WTC11 (cell line): ENCODE measurements at places on chromosomes 5 and 9. TPM values are rescaled to one million over a fixed set of nuclear protein-coding genes. Genes with fewer than 3 reads are reported as not detected.

DNA sequence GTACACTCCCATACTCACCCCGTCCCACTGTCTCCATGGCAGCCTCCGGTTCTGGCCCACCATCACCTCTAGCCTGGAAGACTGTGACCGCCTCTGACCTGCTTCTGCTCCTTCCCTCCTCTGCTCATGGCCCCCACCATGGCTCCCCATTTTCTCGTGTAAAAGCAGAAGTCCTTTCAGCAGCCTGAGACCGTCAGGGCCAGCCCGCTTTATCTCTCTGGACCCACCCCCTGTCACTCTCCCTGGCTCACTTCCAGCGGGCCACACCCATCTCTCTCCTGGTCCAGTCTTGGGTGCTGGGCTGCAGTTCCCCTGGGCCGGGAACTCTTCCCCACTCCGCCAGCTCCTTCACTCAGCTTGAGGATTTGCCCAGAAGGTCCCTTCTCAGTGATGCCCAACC, 96.0 kb upstream of the RUFY1 start:
- DNase-seq, result no peak

DNA sequence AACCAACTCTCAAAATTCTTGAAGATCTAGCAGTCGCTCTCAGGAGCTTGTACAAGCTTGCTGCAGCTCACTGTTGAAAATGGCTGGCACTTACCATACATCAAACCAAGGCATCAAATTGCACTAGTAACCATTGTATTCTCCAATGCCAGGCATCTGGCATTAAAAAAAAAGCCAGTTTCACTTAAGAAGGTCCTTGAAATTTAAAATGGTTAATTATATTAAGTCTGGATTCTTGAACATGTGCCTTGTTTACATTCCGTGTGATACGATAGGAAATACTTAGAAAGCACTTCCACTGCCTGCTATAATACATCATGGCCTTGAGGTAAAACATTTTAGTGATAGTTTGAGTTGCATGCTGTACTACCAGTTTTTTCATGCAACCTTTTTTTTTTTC, 300.7 kb downstream of the KDM4C start:
- no peak for DNase-seq

DNA sequence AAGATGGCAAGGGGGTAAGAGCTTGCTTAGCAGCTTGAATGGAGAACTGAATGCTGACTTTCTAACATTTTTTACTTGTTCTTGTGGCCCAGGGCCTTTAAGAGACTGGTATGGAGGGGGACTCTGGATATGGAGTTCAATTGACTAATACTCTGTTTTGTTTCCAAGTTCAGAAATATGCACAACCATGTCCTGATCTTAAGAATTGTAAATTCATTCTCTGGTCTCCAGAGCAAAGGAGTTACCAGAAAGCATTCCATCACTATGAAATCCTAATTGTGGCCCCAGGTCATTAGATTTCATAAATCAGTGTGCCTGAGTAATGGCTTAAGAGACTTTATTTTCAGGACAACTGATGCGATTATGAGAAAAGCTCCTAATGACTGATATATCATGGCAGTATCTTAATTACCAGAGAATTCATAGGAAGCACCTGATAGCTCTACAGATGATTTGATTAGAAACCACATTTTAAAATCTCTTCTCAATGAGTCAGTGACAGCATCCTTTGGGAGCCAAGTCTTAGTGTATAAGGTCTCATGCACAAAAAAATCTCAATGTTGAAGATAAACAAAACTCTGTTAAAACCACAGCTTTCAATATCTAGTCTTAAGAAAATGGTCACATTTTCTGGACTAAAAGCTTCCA, 613.6 kb upstream of the KLF4 start:
- no peak for DNase-seq

Gene RNF183
- 0.17 to 0.25 TPM (median 0.25 TPM) in 3 replicates for total RNA-seq
